ENCODE measurements at places on chromosomes 5 and 9.

DNA sequence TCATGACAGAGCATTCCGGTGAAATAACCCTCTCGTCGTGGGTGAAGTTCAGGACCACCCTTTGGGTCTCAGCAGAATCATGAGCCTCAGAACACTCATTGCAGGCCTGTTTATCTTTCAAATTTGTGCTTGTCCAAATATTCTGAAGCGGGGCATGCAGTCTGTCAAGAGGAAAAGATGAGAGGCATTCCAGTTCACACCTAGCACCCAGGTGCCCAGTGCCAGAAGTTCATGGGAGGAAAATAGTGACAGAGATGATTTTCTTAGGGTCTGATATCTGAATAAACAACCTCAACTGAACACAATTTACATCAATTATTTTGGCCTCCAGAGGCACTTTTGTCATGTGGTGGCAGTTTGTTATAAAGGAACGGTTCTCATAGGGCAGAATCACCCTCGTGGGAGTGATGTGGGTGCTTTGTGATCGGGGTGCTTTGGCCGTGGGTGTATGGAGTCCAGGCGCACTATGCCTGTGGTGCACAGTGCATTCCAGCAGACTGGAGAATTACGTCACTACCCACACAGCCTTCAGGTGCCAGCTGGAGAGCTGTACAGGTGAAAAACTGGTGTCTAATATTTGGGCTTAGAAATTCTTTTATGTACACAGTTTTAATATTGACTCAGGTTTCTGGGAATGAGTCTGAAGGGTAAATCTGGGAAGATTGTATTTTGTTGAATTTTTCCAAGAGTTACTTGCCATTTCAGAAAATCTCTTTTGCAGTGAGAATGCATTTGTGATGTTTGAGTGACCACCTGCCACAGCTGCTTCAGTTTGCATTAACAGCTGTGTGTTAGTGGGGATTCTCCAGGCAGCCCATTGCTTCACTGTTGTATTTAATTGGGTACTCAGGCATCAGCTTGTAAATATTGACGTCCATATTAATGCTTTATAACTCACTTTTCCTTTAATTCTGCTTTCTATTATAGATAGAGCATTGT is 289.3 kb downstream of the FANCC start:
- DNase-seq: no peak

GRCh38 chr5:60485361-60485760 is 214.6 kb downstream of the DEPDC1B start:
- DNase-seq: no peak

DNA sequence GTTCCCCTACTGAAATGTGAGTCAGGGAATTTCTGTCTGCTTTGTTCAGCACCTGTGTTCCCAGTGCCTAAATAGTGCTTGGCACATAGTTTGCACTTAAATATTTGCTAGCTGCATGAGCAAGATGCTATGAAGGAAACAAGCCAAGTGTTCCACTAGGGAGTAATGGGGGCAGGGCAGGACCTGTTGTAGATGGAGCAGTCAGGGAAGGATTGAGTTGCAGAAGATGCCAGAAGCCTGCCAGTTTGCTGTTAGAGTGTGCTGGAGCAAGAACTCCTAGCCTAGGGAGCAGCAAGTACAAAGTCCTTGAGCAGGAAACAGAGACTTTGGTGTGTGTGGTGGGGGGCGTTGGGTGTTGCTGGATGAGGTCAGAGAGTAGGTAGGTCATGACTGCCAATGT is 87.5 kb downstream of the DAB2IP start:
- no peak for DNase-seq

DNA sequence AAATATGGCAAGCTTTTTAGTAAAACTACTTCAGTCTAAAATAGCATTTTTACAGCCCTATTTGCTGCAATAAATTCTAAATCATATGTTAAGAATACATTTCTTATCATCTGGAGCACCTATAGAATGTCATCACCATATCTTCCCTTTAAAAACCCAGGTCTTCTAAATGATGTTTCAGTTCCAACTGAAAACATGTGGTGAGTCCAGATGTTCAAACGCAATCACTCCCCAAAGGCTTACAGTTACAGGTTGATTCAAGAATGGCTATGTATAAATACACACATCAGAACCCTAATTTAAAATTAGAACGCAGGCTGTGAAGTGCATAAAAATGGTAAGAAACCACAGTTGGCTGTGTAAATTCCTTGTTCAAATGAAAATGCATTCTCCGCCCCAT is 796.3 kb downstream of the MAT2B start:
- no peak for DNase-seq

- DNase-seq: no peak
Measured at GRCh38 chr9:69577123-69577522, 95.0 kb downstream of the APBA1 start.

DNA sequence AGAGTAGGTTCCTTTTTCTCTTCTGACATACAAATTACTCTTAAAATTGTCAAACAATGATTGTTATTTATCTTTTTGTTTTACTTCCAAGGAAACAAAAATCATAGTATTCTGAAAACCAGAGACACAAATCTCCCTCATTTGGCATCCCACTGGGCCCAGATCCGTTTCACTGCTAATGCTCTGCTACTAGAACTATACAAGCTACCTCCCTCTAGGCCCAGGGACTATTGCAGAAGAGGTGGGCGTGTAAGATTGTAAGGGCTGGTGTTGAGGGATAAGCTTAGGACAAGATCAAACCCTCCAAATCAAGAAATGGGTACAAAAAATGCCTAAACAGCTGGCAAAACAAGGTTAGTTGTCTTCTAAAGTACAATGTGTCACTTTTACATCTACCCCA is 928.9 kb upstream of the CDH10 start:
- no peak for DNase-seq

DNA sequence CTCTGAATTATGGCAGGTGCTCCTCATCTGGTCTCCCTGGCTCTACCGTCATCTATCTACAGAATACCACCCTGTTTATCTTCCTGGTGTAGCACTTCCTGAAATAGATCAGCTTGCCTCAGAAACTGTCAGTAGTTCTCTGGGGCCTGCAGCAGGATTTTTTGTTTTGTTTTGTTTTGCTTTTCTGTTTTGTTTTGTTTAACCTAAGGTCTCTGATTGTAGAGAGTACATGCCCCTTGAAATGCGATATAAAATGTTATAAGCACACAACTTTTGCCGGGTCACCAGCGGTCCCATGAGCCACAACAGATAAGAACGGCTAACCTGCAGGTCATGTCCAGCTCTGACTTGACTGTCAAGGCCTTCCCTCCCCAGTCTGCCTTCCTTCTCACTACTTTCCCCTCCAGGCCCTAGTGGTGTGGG is 26.6 kb upstream of the CREBRF start:
- DNase-seq: no peak

- DNase-seq: no peak
Measured at GRCh38 chr5:74059706-74060105, 433.7 kb downstream of the ARHGEF28 start.

DNA sequence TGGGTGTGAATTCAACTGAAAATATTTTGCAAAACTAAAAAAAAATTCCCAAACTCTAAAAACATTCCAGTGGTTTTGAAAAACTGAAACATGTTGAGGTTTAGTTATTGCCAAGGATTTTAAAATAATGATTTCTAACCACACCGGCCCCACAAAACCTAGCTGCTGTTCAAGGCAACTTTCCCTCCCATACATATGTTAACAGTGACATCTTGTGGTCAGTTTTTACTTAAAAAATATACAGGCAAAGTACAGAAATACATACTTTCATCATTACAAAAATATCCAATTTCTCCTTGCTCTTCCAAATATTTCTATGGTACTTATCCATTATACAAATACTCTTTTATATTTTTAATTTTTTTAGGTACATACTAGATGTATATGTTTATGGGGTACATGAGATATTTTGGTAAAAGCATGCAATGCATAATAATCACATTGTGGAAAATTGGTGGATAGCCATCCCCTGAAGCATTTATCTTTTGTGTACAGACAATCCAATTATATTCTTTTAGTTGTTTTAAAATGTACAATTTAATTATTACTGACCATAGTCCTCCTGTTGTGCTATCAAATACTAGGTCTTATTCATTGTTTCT is 34.4 kb upstream of the MRPS30 start:
- DNase-seq: no peak

- DNase-seq: no peak
Measured at GRCh38 chr9:69535911-69536310, 136.3 kb downstream of the APBA1 start.

DNA sequence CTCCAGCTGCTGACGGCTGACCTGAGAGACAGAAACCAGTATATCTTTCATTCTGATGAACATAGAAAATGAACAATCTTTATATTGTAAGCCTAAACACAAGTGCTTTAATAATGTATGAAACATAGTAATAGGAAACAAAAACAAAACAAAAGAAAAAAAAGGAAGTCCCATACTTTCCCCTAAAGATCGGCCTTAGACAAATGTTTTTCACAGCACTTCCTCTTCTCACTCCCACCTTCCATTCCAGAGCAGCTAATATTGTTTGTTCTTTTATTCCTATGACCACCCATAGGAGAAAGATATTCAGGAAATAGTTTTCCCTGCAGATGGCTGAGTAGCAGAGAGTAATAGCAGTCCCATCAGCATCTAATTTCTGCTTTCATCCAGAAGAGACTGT is 194.4 kb upstream of the SLC27A6 start:
- no peak for DNase-seq

- no peak for DNase-seq
Measured at GRCh38 chr5:128378196-128378595, 159.8 kb downstream of the FBN2 start.

DNA sequence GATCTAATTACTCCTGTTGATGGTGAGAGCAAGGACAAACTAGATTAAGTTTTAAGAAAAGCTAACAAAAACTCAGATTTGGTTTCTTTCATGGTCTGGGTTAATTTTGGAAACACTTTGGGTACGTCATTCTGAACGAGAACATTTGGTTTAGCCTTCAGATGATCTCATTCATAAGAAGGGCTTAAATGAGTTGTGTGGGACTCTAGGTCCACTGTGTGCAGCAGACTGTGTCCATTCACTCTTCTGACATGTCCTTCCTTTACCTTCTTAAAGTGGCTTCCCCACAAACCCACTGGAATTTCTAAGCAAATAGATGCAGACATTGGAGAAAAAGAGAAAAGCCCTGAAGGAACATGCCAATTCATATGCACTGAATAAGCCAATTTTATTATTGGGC is 96.8 kb downstream of the FBXO4 start:
- no peak for DNase-seq

- DNase-seq: no peak
Measured at GRCh38 chr9:85155352-85155751, 485.8 kb downstream of the NTRK2 start.

- DNase-seq: no peak
Measured at GRCh38 chr9:104997536-104997935, 69.6 kb upstream of the ABCA1 start.

DNA sequence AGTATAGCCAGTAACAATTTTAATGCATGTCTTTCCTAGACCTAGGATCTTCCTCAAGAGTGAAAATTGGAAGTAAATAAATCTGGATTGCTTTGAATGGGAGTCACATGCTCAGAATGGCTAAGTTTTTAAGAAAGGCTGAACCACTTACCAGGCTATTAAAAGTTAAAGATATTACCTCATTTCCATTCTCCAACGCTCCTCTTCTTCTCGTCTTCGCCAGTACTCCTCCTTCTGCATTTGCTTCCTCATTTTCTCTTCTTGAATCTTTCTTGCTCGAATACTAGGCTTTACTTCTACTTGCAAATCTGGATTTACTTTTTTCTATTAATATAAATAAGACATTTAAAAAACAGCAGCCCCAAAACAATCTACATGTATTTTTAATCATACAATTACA is 49.6 kb downstream of the ZFR start:
- DNase-seq: no peak

- DNase-seq: no peak
Measured at GRCh38 chr5:67659288-67659687, 462.7 kb upstream of the CD180 start.

GRCh38 chr9:104858271-104858670 is 69.7 kb downstream of the ABCA1 start:
- DNase-seq: no peak

DNA sequence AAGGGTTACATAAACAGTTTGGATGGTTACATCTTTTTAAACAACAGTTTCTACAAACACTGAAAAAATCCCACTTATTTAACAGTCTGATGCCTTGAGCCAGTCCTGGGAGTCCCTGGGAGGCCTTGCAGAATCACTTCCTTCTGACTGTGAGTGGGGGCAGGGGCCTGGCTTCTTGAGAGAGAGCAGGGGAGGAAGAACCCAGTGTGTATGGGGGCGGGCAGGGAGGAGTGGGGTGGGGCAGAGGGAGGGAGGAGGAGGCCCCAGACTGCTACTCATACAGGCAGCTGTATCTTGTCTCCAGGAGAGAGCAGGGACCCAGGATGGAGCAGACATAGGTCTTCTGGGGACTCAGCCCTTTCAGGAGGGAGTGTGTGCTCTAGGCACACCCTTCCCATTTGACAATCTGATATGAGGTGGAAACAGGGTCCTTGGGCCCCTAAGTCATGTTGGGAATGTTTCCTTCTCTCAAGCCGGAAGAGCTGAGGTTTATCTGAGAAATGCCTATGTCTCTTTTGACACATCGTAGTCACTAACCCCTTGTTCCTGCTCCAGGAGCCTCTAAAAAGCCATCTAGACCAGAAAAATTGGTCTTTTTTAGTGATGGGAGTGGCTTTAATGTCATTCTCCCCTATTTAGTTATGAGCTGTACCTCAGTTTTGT is 52.8 kb downstream of the IRF1 start:
- no peak for DNase-seq

- no peak for DNase-seq
Measured at GRCh38 chr5:113320273-113320780, 114.5 kb downstream of the TSSK1B start.

DNA sequence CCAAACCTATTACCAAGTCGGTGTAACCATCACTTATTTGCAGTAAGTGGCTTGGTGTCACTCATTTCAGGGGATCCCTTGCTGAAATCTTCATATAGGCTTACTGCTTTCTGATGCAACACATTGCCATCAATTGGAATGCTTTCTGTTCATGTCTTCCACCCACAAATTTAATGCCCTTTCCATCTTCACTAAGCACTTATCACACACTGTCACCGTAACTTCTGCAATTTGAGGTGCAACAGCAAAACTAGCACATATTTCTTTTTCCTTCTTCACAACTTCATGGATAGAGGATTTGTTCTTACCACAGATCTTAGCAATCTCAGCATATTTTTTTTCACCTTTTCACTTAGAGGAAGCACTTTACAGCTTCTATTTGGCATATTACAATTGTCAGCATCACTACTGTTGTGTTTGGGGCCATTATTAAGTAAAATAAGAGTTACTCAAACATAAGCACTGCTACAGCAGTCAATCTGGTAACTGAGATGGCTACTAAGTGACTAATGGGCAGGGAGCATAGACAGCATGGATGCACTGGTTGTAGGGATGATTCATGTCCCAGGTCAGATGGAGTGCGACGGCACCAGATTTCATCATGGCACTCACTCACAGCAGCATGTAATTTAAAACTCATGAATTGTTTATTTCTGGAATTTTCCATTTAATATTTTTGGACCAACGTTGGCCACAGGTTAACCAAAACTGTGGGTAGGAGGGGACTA is 70.1 kb downstream of the PIP5K1B start:
- no peak for DNase-seq

GRCh38 chr5:139644001-139644456 is 4.1 kb upstream of the CXXC5 start:
- no peak for DNase-seq

All from stimulated activated CD8-positive, alpha-beta memory T cell treated with anti-CD3 and anti-CD28 coated beads, Interleukin-2, amount 100 ng/mL, for 1 hour (primary cell).